Activated T-helper 1 cell treated with Interleukin-2 at 50 U/mL for 16 hours (primary cell): ENCODE measurements at places on chromosomes 3 and 15.

- DNase-seq = no peak
Observed at GRCh38 chr3:47003461-47004368, 24.2 kb downstream of the NBEAL2 start.

DNA sequence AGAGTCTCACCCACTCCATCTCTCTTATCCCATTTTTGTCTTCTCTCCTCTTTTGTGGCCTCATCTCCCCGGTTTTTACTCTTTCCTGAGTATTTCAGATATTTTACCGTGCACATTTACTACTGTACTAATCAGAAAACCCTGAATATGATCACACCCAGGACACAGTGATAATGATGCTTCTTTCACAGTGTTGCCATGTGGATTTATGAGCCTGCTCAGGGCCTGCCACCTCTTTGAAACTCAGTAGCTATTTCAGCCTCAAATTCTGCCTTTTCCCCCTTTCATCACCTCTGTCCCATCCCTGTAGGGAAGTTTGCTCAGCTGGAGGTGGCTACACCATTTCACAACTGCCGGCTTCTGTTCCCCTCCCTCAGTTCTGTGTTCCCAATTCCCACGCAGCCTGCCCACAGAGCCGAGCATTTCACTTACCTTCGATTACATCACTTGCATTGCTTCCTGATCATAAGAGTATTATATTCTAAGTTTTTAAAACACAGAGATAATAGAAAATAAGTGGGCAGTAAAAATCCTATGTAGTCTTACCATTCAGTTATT lies 33.2 kb downstream of the ARNT2 start:
- DNase-seq = no peak

GRCh38 chr3:114404590-114404989 lies 110.8 kb downstream of the TIGIT start:
- no peak for DNase-seq

GRCh38 chr3:64223791-64224745 lies 1.2 kb downstream of the PRICKLE2 start:
- DNase-seq = no peak

DNA sequence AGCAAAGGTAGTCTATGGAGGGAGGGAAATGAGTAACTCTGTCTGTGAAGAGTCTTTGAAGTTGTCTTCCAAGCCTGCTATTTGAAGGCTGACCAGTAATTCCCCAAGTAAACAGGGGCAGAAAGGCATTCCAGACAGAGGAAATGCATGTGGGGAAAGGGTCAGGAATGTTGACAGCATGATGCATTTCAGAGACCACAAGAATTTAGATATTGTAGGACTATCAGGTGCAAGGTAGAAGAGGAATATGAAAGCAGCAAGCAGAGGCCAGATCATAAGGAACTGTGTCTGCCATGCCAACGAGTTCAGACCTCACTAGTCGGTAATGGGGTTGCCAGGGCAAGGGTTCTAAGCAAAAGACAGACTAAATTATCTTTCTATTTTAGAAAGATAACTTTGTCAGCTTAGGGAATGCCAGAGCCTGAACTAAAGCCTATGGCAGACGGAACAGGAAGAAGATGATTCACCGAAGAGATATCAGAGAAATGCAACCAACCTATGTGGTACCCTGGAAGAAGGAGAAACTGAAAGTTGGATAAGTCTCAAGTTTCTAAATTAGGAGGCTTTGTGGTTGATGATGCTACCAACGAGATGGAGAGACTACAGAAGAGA lies 327.0 kb upstream of the RORA start:
- DNase-seq = no peak

DNA sequence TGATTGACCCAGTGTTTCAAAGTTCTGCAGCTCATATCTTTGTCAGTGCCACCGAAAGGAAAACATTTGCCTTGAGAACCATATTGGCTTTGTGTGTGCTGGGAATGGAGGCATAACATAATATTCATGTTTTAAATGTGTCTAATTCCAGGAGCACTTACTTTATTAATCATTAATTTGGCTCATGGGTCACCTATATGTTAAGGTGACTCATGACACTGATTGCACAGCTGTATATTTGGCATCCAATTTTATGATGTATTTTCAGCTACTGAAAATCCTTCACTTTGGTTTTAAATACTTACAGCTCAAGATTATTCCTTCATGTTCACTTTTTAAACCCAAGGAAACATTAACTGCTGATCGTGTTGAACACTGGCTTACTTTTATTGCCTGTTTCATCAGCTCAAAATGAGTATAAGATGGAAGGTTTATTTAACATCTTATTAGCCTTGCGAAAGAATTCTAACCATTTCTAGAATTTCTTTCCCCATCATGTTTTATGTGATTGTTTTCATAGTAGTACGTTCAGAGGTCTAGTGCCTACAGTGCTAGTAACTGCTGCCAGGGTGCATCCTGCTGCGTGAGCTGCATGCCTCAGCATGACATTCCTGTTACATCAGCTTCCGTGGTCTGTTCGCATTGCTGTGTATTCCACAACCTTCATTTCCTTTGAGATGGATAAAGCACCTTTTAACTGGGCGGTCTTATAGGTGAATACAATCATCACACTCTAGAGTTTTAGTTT lies 63.7 kb downstream of the LRCH3 start:
- no peak for DNase-seq

- no peak for DNase-seq
Observed at GRCh38 chr15:82572986-82573385, 32.7 kb upstream of the RPS17 start.

DNA sequence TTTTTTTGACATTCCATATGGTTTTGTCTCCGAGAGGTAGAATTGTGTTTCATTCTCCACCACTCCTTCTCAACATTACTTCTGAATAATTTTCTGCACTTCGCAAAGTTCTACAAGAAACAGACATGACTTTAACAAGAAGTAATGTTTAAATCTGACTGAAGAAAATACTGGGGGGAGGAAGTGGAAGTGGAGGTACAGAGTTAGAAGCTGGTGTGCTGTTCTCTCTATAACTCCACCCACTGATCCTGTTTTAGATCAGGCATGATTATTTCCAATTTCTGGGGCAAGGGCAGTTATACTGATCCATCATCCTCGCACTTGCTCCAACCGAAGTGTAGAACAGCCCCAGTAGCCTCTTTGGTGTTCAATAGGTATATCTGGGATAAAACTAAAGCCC lies 9.2 kb upstream of the MCCC1 start:
- DNase-seq = no peak

DNA sequence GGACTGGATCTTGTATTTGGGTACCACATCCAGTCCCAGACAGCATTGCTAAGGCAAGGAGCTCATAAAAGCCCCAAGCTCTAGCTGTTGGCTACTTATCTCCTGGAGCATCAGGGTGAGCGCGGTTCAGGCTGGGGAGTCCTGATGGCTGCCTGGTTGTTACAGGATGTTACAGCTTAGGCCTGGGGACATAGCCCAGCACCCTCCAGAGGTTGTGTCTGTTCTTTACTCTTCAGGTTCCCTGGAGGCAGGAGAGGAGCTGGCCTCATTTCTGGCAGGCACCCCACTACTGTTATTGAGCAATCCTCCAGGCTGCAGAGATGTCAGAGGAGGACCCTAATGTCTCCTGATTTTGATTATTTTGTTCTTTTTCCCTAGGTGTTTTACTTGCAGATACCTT lies 26.6 kb downstream of the APBA2 start:
- no peak for DNase-seq

GRCh38 chr3:168213920-168214319 lies 118.2 kb upstream of the GOLIM4 start:
- DNase-seq = no peak

GRCh38 chr3:184005941-184006507 lies 11.7 kb downstream of the ABCC5 start:
- peak; percentile 1 for DNase-seq

DNA sequence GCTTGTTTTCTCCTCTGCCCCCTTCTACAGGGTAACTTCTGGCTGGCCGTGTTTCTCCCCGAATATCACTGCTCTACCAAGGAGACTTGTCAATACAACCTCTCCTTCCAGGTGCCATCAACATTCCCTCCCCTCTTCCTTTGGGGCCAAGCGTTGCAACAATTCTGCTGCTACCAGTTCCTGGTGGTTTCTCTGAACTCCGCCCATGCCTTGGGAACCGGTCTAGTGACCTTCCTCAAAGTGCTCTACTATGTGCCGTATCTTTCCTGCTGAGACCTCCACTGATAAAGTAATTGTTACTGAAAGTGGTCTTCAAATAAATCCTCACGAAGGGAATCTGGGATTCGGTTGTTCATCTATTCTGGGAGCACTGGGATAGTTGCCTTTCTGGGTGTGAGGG lies 26.2 kb downstream of the PCSK6 start:
- no peak for DNase-seq

DNA sequence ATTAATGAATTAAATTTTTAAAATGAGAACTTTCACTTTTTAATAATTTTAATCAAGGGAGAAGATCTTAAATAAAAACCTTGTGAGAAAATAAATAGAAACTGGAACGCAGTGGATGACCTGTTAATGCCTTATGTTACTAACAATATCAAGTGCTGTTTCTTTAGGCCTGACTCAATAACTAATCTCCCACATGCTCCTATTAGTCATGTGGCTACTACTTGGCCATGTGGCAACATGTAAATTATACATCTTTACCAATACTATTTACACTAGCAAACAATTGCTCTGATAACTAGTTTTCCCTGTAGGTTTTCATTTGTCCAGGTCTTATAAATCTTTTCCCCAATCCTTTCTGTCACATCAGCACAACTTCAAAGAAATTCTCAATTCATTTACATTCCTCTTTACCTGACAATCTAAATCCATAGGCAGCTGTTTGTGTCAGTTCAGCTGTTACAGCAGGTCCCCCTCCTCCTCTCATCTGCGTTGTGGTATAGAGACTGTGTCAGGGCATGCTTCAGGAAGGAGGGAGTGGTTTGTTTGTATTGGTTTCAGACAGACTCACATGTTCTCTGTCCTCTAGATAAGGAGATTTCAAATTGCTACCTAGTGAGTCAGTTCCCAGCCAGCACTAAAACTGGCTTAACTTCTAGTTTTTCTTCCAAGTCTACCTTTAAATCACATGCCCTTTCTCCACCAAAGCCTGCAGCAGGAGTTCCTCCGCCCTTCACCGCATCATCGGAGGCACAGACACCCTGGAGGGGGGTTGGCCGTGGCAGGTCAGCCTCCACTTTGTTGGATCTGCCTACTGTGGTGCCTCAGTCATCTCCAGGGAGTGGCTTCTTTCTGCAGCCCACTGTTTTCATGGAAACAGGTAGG lies 11.3 kb upstream of the C3orf52 start:
- DNase-seq = no peak

- DNase-seq = no peak
Observed at GRCh38 chr3:170638988-170639387, 53.1 kb upstream of the SLC7A14 start.

- no peak for DNase-seq
Observed at GRCh38 chr3:191051037-191051436, 148.0 kb upstream of the OSTN start.

- no peak for DNase-seq
Observed at GRCh38 chr3:28172748-28173147, 68.7 kb upstream of the CMC1 start.

GRCh38 chr3:133695560-133696171 lies 33.9 kb upstream of the TOPBP1 start:
- DNase-seq = no peak

- no peak for DNase-seq
Observed at GRCh38 chr3:157195965-157196364, 36.0 kb upstream of the CCNL1 start.

GRCh38 chr3:134104031-134104430 lies 74.3 kb upstream of the SLCO2A1 start:
- DNase-seq = no peak

DNA sequence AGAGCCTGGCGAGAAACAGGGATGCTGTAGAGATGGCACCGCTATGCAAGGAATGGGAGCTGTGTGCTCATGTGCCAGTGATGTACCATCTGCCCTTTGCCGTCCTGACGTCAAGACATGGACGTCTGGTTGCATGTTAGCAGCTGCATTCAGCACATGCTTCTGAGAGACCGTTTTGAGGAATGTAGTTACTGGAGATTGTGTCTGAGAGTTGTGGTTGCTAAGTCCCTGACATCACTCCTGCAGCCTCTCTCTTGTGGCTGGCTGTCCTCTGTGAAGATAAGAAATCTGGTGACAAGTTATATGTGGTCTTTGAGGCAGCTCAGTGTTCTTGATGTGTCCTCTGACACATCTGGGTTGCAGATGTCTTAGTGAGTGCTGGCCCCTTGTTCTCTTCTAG lies 165.1 kb downstream of the APBA2 start:
- no peak for DNase-seq

- DNase-seq = no peak
Observed at GRCh38 chr15:66715181-66715624, 13.2 kb downstream of the SMAD6 start.

DNA sequence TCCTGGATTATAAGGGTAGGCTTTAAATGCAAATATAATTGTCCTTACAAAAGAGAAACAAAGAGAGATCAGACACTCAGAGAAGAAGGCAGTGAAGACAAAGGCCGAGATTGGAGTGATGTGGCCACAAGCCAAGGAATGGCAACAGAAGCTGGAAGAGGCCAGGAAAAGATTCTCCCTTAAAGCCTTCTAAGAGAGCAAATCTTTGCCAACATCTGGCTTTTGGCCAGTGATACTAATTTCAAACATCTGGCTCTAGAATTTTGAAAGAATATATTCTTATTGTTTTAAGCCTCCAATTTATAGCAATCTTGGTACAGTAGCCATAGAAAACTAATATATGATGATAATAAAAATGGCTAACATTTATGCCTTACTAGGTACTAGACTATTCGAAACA lies 615.8 kb upstream of the ZNF385D start:
- no peak for DNase-seq

- DNase-seq = no peak
Observed at GRCh38 chr15:80564056-80564455, 131.1 kb upstream of the ABHD17C start.

DNA sequence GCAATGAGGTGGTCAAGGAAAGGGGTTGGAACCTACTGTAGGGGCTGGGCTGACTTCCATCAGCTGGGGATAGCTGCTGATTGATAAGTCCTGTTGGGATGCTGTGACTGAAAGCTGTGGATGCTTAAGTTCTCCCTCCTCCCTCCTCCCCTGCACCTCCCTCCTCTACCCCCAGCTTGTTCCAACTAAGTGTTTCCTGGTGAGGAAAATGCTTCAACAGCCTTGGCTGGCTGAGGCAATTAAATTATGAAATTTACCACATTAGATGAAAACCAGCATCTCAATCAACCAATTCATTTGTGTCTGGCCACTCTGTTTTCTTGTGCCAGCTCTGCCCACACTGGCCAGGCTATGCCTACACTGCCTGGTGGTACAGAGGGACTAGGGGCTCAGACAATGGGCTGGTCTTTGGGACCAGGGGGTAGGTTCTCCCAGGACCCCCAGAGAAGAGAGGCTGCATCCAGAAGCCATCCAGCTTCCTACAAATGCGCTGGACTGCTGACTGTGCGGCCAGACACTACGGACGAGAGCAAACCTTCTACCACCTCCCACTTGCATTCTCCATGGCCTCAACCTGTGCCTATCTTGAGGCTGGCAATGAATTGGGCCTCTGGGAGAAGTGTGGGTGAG lies 2.5 kb downstream of the KLHL25 start:
- DNase-seq = no peak
